ENCODE measurements at places on chromosomes 4 and X. TPM values are rescaled to one million over a fixed set of nuclear protein-coding genes. Genes with fewer than 3 reads are reported as not detected.

DNA sequence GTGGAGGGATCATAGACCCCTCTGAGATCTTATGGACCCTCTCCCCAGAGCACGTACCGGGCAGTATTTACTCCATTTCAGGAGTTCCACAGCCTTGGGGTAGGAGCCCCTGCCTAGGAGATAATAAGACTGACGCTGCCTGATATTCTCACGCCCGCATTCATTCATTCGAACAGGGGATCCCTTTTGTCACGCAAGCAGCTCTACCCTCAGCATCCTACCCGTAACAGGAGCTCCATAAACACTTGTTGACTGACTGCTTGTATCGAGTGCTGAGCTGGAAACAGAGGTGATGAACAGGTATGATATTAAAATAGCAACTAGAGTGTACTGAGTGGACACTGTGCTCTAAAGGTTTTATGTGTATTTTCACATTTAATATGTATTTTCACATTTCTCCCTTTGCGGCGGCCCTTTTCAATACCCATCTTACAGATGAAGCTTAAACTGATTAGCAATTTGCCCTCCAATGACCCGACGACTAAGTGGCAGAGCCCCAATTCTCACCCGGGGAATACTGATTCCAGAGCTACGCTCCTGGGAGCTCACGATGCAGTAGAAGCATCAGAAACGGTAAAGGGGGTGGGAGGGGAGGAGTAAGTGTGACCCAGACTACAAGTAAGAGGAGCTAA lies 888 bp downstream of the RAB28 start:
- no peak for DNase-seq
- no peaks in the 10 kb centered on the region for H3K27me3 ChIP-seq
- H3K4me3 ChIP-seq: peak overlapping the region; percentile 90
- H3K36me3 ChIP-seq: no peaks in the 10 kb centered on the region
- H3K27ac ChIP-seq: peak overlapping the region; percentile 87

- no peak overlapping the region for H3K27ac ChIP-seq
- no peak for DNase-seq
- no peaks in the 10 kb centered on the region for H3K27me3 ChIP-seq
Measured at GRCh38 chr4:92334716-92335350, 31.1 kb downstream of the GRID2 start.

DNA sequence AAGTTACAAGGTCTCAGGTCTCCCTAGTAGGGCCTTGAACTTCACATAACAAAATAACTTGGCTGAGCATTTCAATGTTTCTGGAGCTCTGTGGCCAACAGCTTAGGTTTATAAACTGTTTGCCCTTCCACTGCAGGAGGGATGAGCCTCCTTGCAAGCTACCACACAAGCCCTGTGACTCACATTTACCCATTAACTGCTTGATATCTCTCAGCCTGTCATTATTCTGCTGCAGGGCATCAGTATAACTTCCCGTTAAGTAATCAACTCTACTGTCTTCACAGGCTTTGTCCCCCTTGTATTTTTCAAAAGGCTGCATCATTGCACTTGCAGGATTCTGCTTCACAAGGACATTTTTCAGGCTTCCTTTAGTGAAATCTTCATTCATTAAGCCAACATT lies 151.7 kb upstream of the CXCL13 start:
- DNase-seq: no peak
- no peaks in the 10 kb centered on the region for H3K27me3 ChIP-seq
- no peaks in the 10 kb centered on the region for H3K36me3 ChIP-seq
- no peak overlapping the region for H3K4me3 ChIP-seq

The IDH3G gene
- 48.4 TPM for total RNA-seq

The CISD2 gene
- 16.7 TPM for total RNA-seq

The RBMXL3 gene
- not detected for total RNA-seq
